ENCODE measurements at places on chromosomes 1 and 21.

GRCh38 chr1:40838045-40838979 is 23.9 kb downstream of the CITED4 start:
- no peak for DNase-seq

GRCh38 chr1:19153169-19153568 is 56.9 kb downstream of the UBR4 start:
- no peak for DNase-seq

DNA sequence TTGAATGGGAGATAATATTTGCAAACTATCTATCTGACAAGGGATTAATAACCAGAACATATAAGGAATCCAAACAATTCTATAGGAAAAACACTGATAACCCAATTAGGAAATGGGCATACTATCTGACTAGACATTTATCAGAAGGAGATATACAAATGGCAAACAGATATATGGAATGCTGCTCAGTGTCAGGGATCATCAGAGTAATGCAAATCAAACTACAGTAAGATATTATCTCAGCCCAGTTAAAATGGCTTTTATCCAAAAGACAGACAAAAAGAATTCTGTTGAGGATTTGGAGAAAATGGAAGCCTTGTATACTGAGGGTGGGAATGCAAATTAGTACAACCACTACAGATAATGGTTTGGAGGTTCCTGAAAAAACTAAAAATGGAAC is 758.0 kb upstream of the B3GALT2 start:
- DNase-seq: no peak

DNA sequence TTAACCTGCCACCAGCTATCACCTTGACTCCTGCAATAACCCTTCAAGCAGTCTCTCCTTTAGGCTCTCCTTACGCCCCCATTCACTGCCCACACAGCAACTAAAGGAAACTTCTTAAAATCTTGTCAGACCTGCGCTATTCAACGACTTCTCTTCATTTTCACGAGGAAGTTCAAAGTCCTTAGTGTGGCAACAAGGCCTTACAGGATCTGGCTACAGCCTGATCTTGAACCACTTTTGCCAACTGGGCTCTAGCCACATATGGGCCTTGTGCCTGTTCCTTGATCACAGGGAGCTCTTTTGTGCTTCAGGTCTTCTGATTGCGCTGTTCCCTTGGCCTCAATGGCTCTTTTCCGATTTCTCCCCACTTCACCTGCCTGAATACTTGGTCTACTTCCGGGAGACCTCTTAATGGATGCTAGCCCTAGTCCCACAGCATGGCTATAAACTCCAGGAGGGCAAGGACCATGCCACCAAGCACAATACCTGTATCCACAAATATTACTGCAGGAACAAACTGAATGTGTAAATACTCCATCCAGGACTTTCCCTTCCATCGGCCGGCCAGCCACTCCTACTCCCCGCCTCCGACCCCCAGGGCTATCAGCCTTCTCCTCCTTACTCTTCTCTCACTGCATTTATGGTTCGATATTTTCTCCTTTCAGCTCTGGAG is 2.3 kb upstream of the CTNNBIP1 start:
- DNase-seq: no peak

GRCh38 chr1:166908942-166909341 is 32.9 kb upstream of the TADA1 start:
- DNase-seq: no peak

GRCh38 chr1:245260110-245260882 is 105.5 kb downstream of the KIF26B start:
- DNase-seq: no peak

DNA sequence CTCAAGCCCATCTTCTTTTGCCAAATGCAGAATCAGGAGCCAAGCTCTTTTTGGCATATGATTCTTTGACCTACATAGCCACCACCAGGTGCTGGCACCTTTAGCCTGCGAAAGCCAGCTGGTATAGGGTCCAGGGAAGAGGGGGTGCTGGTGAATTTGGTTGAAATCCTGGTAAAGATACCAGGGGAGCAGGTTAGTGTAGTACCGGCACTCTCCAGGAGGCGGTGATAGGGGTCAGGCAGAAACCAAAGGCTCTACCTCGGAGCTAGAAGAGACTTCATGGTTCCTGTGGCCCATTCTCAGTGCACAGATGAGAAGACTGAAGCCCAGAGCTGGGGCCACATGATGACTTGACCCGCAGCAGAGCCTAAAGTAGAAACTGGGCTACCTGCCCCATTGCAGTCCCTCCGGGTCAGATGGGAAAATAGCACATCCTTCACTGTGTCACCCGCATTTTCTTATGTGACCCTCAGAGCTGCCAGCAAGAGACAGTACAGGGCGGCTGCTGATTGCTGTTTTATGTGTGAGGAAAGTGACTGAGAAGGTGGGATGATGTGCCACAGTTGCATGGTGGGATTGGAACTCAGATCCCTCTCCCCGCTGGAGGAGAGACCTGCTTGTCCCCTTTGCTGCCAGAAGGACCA is 36.0 kb upstream of the IL19 start:
- peak; percentile 87 for DNase-seq
